Thymus (tissue), 14 donors: ENCODE measurements at places on chromosomes 11 and 22. TPM values are rescaled to one million over a fixed set of nuclear protein-coding genes. Genes with fewer than 3 reads are reported as not detected.
A peak's percentile ranks its signal among the peaks of the same experiment; 100 is the strongest.

Gene HORMAD2
- total RNA-seq: 0.09 TPM

- no peak for DNase-seq
- peak overlapping the region; percentile 100 for H3K27ac ChIP-seq
- peak overlapping the region; percentile 91 for H3K4me3 ChIP-seq
These were observed 1.3 kb upstream of the LPXN start for GRCh38 chr11:58576887-58577471.

Gene CRYBA4
- total RNA-seq: 0.47 TPM

Gene YAP1
- total RNA-seq: 10.5 TPM

DNA sequence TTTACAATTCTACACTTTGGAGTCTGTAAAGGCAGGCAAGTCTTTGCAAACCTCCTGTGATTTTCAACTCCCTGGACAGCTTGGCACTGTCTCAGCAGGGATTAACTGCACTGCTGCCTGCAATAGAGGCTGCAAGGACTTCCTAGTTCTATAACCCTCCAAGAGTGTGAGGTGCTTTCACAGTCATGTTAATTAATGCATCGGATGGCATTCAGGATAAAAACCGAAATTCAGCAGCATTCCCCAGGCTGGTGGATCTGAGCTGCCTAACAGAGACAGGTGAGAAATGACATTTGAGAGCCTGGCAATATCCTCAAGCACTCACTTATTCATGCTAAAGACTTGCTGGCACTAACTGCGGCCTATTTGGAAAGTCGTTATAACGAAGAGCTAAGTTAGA lies 85.0 kb downstream of the LARGE1 start:
- DNase-seq: no peak
- no peaks in the 10 kb centered on the region for H3K36me3 ChIP-seq
- H3K4me1 ChIP-seq: no peaks in the 10 kb centered on the region
- no peaks in the 10 kb centered on the region for H3K27me3 ChIP-seq

GRCh38 chr11:130420478-130421198 lies 7.8 kb downstream of the ADAMTS8 start:
- H3K4me1 ChIP-seq: no peaks in the 10 kb centered on the region
- no peak for DNase-seq
- H3K4me3 ChIP-seq: no peak overlapping the region
- no peak overlapping the region for H3K27ac ChIP-seq
- no peaks in the 10 kb centered on the region for H3K36me3 ChIP-seq

Gene SLC22A6
- not detected for total RNA-seq

Gene MUC15
- total RNA-seq: 6.1 TPM

Gene PHETA2
- total RNA-seq: 5.1 TPM

GRCh38 chr11:44066732-44067141 lies 667 bp downstream of the ACCS start:
- peak overlapping the region; percentile 48 for H3K27ac ChIP-seq
- H3K36me3 ChIP-seq: no peaks in the 10 kb centered on the region
- DNase-seq: no peak
- peak overlapping the region; percentile 70 for H3K4me3 ChIP-seq
- no peaks in the 10 kb centered on the region for H3K27me3 ChIP-seq
- peaks cover 4% of the 10 kb centered on the region for H3K4me1 ChIP-seq

- H3K4me1 ChIP-seq: no peaks in the 10 kb centered on the region
- H3K4me3 ChIP-seq: no peak overlapping the region
- no peaks in the 10 kb centered on the region for H3K27me3 ChIP-seq
- no peak overlapping the region for H3K27ac ChIP-seq
- H3K36me3 ChIP-seq: no peaks in the 10 kb centered on the region
- no peak for DNase-seq
These were observed 4.4 kb downstream of the OR8B3 start for GRCh38 chr11:124394408-124394807.

Gene RIMBP3C
- total RNA-seq: 1.3 TPM

Gene DMC1
- total RNA-seq: 14.7 TPM
